Body of pancreas (tissue), 4 donors: ENCODE measurements at places on chromosomes 2 and 18. TPM values are rescaled to one million over a fixed set of nuclear protein-coding genes. Genes with fewer than 3 reads are reported as not detected.

The RETREG2 gene
- 41.9 TPM for total RNA-seq

- DNase-seq: no peak
Observed at GRCh38 chr2:201918616-201919307, 112.4 kb downstream of the CDK15 start.

- DNase-seq: no peak
Observed at GRCh38 chr2:68172990-68173700, 15.5 kb downstream of the PNO1 start.

GRCh38 chr2:10885094-10885860, 26.5 kb upstream of the KCNF1 start:
- no peak for DNase-seq

The MC2R gene
- not detected for total RNA-seq

The RGPD3 gene
- not detected for total RNA-seq

DNA sequence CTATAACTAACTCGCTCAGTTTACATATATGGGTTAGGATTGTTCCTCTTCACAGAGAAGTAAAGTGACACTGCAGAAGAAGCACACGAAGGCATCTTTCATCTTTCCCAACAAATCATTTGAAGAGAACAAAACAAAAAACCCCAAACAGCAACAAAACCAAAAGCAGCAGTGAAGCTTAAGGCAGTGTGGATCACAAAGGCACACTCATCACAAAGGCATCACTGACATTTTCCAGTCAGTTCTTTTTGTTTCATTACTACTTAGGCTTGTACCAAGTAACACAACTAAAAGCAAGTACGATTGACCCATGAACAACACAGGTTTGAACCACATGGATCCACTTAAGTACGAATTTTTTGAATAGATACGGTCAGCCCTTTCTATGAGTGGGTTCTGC, 75.7 kb downstream of the RNF152 start:
- no peak for DNase-seq
